ENCODE measurements at places on chromosomes 5 and 9. TPM values are rescaled to one million over a fixed set of nuclear protein-coding genes. Genes with fewer than 3 reads are reported as not detected.

The VCAN gene
- 2.3 TPM for total RNA-seq

DNA sequence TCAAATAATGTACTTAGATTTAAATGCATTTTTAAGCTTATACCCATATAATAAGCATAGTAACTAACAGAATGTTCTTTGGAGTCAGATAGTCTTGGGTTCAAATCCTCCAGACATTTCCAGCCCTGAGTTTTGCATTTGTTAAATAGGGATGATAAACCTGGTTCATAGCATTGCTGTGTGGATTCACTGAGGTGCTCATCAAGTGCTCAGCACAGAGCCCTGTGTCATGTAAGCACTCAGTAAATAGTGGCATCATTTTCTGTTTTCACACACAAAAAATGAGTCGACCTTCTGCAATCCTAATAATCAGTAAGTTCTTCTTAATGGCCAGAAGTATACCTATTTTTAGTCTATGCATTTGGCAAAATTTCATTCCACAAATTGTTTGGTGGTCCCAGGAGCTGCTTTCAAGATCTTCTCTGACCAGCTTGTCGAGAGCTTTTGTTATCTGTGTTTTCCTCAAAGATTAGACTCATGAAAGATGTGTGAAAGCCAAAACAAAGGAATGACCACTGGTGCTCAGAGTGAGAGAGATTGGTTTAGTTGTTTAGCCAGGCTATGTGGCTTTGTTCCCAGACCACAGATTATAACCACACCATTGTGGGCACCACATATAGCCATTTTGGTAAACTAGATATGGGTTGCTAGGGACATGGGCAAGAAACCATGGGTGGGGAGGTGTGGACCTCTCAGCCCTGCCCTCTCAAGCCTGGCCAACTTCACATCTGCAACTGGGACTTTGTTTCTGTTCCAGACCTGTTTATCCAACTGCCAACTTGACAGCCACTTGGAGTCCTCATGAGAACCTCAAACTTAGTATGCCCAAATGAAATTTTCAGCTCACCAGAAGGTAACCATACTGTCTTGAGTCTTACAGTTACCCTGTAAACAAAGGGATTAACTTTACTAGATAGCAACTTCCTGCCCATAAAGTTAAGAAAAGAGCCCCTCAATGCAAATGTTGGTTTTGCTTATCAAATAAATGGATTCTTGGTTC lies 45.0 kb downstream of the DOCK8 start:
- DNase-seq, result no peak
- no peak overlapping the region for H3K4me3 ChIP-seq
- peaks cover 3% of the 10 kb centered on the region for H3K4me1 ChIP-seq

GRCh38 chr9:93711002-93711401 lies 134.6 kb downstream of the PHF2 start:
- DNase-seq, result no peak
- no peak overlapping the region for H3K4me3 ChIP-seq
- no peak overlapping the region for H3K27ac ChIP-seq
- no peaks in the 10 kb centered on the region for H3K4me1 ChIP-seq

GRCh38 chr5:144566747-144567420 lies 396.2 kb downstream of the KCTD16 start:
- no peaks in the 10 kb centered on the region for H3K36me3 ChIP-seq
- no peaks in the 10 kb centered on the region for H3K4me1 ChIP-seq
- no peak for DNase-seq
- H3K27me3 ChIP-seq, result no peaks in the 10 kb centered on the region

GRCh38 chr5:149221326-149221725 lies 50.3 kb upstream of the AFAP1L1 start:
- DNase-seq, result no peak
- no peak overlapping the region for H3K4me3 ChIP-seq
- no peaks in the 10 kb centered on the region for H3K36me3 ChIP-seq
- no peaks in the 10 kb centered on the region for H3K27me3 ChIP-seq

DNA sequence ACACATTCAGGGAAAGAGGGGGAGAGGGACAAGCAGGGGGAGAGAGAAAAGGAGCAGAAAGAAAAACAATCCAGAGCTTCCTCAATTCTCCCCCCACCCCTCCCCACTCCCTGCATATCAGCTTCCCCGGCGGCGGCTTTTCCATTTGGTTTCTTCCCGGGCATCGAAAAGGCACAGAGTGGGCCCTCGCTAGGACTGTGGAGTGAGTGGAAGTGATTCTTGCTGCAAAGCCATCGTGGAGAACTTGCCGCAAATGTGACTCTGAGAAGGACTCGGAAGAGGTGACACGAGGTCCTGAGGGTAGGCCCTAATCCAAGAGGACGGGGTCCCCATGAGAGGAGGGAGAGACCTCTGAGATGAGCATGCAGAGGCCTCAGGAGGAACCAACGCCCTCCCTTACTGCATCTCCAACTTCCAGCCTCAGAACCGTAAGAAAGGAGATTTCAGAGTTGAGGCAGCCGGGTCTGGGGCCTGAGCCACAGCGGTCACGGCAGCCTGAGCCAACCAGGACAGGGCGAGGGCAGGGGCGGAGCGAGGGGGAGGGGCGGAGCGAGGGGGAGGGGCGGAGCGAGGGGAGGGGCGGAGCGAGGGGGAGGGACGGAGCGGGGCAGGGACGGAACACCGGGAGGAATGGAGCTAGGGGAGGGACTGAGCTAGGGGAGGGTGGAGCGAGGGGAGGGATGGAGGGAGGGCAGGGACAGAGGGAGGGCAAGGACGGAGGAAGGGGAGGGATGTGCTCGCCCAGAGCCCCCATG lies 21.2 kb upstream of the SARDH start:
- H3K4me3 ChIP-seq, result no peak overlapping the region
- no peaks in the 10 kb centered on the region for H3K27me3 ChIP-seq
